ENCODE measurements at places on chromosomes 5 and 9.

GRCh38 chr9:115262477-115262876, 144.5 kb upstream of the TNC start:
- peak; percentile 63 for DNase-seq

- DNase-seq: no peak
Measured at GRCh38 chr5:135223891-135224625, 175.0 kb downstream of the MACROH2A1 start.

DNA sequence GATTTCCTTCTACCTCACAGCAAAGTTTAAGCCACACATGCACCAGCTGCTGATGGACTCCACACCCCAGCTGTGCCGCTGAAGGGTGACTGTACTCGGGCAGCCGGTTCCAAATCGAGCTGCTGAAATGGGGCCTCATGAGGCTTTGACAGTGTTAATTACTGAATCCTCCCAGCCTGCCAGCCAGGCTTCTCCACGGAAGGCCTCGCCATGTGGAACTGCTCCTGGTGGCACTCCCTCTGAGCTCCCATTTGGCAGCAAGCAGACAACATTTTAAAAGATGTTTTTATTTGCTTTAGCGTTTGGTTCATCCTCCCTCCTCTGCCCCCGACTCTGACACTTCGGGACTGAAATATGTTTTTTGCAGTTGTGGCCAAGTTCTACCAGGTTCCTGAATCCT, 479.4 kb upstream of the MPDZ start:
- DNase-seq: no peak

GRCh38 chr9:123138163-123138562, 104.7 kb downstream of the GPR21 start:
- DNase-seq: no peak

DNA sequence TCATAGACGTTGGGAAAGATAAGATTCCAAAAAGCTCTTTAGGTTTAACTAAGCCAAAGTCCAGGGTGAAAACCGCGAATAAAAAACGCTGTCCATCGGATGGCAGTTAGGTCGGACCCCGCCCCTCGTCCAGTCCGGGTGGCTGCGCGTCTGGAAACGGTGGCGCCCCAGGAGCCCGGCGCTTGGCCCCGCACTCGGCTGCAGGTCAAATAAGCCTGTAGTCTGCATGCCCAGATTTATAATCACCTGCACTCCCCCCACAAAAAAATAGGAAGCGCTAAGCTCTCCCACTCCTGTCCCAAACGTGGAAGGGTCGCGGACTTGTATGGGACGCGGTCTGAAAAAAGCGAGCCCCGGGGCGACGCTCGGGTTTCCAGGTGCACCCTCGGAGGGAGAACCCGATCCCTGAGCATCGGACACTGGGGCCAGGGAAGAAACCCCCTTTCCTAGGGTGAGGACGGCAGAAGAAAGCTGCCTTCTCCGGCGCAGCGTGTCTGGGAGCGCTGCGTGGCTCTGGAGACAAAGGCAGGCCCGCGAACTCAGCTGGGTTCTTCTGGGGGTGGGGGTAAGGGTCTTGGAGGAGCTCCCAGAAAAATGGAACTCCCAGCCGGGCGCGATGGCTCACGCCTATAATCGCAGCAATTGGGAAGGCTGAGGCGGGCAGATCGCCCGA, 923 bp upstream of the ZBTB5 start:
- no peak for DNase-seq

DNA sequence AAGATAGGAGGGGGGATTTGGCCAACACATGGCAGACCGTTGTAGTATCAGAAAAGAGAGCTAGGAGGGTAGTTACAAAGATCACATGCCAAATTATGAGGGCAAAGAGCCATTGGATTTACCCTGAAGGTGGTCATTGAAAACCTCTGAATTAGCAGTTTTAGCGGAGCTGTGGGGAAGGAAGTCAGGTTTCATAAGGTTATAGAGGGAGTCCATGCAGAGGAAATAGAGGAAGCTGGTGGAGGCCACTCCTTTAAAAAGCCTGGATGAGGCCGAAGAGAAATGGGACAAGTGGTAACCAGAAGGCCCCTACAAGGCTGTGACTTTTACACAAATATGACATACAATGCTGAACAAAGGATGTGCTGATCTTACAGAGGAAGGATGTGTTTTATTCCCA, 13.2 kb downstream of the DOCK8 start:
- no peak for DNase-seq

- no peak for DNase-seq
Measured at GRCh38 chr9:98830554-98830953, 23.1 kb downstream of the GALNT12 start.

- DNase-seq: no peak
Measured at GRCh38 chr9:111646417-111646816, 15.0 kb upstream of the GNG10 start.

DNA sequence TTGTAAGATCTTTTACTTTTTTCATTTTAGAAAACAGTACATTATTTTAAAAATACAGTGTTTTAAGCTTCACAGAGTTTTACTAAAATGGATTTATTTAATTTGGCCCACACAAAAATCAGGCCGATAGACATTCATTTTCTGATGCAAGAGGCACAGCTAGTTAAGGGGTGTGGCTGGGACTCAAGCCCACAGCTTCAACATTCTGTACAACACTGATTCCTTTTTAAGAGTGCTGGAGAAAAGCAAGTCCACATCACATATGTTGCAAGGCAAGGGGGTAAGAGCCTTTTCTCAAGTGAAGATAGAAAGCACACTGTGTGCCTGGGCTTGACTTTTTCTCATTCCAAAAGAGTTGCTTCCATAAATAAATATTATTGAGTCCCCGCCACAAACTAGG, 195.9 kb downstream of the RFK start:
- DNase-seq: no peak

GRCh38 chr9:7223981-7224380, 466.2 kb downstream of the KDM4C start:
- DNase-seq: no peak

GRCh38 chr9:125150349-125151245, 7.3 kb upstream of the SCAI start:
- DNase-seq: no peak

All from NCI-H1436 treated with DMSO at 0.1 percent for 48 hours (cell line).